Kidney epithelial cell (primary cell): ENCODE measurements at places on chromosomes 5 and 9. TPM values are rescaled to one million over a fixed set of nuclear protein-coding genes. Genes with fewer than 3 reads are reported as not detected.

GRCh38 chr5:369151-369868 is 47.8 kb downstream of the AHRR start:
- no peak for DNase-seq

DNA sequence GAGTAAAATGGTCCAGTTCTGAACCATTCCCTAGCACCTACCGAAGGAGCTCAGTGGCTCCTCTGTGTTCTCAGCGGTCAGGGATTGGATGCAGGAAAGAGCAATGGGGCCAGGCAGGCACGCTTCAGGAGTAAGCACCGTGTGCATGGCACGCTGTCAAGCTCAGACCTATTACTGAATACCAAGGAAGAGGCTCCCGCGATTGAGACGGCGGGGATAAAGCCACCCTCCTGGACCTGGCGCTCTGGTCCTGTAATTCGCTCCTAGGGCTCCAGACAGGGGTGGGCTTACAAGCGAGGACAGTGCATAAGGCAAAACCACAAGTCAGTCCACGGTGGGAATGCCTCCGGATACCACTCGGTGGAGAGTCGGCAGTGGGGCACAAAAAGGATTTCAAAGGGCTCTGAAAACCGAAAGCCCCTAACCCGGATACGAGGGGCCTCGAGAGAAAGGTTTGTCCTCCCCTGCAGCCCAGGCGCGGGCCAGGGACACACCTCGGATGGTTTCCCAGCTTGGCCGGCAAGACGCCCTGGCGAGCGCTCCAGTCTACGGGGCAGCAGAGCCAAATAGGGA is 988 bp downstream of the OXCT1 start:
- no peak for DNase-seq

PLPPR1 gene
- 0.08 TPM in 1 of 2 replicates, not detected in the other for total RNA-seq

DNA sequence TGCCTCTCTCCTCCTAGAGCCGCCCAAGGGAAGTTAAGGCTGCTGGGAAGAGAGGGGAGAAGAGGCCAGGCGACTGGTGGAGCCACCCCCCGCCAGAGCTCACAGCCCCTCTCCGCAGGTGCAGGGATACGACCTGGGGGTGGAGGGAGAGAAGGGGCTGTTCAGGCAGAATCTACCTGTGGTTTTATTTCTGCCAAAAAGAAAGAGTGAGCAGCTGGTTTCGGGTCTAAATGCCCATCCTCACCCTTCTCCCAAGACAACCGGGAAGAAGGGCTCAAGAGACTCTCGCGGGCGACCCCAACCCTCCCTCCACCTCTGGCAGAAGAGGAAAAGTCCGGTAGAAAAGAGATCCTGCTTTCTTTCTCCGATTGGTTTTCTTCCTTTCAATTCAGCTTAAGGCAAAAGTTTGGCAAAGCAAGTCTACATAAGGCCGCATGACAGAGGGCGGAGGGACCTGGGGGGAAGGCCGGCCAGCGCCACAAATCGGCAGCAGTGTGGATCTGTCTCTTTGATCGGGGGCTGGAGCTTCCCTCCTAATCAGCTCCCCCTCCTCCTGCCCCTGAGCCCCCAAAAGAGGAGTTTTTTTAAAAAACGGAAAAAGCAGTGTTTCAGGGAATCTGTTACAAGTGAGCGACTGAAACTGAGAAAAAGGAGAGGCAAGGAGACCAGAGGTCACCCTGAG is 16.3 kb downstream of the FAM78A start:
- no peak for DNase-seq

- peak; percentile 43 for DNase-seq
Observed at GRCh38 chr5:34756781-34757624, 82.0 kb upstream of the TTC23L start.

DNA sequence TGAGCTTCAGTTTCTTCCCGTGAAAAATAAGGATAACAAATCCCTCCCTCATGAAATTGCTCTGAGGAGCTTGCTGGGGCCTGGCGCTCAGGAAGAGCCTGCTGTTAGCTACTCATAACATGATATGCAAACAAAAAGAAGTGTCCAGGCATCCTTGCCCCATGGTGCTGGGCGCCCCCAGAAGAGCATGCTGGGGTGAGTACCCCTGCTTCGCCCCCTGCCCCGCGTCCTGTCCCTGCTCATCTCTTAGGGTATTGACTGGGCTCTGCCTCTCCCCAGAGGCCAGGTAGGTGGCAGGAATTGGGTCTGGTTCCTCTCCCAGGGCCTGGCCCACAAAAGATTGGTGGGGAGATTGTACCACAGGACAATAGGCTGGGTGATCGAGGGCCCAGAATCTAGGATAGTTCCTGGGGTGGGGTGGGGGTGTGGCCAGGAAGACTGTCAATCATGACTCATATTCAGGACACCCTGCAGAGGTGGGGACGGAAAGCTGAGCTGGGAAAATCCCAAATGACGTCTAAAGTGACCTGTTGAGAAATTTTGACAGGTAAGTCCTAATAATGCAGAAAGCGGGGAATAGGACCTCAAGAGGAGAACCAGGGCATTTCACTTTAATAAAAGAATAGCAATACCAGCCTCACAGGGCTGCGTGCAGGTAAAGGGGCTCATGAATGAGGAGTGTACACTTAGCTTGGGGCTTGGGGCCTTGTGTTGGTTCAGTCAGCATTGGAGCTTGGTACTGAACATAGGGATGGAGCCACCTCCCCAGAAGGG is 8.9 kb downstream of the PITX1 start:
- DNase-seq, result peak; percentile 10

GRCh38 chr5:153237671-153238332 is 252.7 kb upstream of the GRIA1 start:
- DNase-seq, result no peak

C5orf58 gene
- not detected in 2 replicates for total RNA-seq

- no peak for DNase-seq
Observed at GRCh38 chr5:71587766-71588532, 809 bp downstream of the MCCC2 start.
